ENCODE measurements at places on chromosomes 12 and 14. TPM values are rescaled to one million over a fixed set of nuclear protein-coding genes. Genes with fewer than 3 reads are reported as not detected.
A peak's percentile ranks its signal among the peaks of the same experiment; 100 is the strongest.

DNA sequence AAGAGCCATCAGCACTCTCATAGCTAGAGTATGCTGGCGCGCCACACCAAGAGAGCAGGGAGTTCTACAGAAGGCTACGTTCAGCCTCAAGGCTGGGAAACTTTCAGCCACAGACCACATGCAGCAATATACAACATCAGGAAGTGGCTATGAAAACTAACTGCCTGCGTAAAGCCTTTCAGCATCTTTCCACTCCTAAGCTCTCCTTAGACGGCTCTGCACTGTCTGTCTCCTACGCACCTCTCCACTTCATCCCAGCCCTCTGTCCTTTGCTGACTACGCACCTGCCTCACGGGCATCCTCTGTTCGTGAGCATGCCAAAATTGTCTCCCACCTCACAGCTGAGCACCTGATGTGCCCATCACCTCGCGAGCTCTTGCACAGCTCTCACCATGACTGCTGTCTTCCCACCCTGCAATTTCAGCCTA, 9.7 kb downstream of the MPHOSPH9 start:
- DNase-seq = no peak

DNA sequence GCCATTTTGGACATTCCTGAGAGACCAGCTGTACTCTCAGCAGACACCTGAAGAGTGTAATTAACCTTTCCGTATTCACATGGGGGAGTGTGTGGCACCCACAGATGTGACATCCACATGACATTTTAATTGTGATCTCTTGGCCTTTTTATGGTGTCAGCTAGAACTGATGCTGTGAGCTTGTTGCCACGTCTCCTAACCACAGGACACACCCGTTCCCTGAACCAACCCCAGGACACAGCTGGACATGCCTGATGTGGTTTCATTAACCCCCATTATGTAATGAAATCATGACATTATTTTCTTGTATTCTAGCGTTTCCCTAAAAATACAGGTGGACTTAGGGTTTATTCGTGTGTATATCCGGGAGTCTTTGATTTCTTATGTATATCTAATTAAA, 1036.1 kb downstream of the TMEM121 start:
- no peak for DNase-seq

Gene LLPH
- 18.9 TPM for total RNA-seq

- no peak for DNase-seq
Measured at GRCh38 chr14:58563978-58564377, 73.8 kb upstream of the DACT1 start.

- DNase-seq = no peak
Measured at GRCh38 chr14:59301354-59301753, 112.9 kb downstream of the DAAM1 start.

Gene GXYLT1
- total RNA-seq = 8.5 TPM

Gene GARIN6
- total RNA-seq = not detected

DNA sequence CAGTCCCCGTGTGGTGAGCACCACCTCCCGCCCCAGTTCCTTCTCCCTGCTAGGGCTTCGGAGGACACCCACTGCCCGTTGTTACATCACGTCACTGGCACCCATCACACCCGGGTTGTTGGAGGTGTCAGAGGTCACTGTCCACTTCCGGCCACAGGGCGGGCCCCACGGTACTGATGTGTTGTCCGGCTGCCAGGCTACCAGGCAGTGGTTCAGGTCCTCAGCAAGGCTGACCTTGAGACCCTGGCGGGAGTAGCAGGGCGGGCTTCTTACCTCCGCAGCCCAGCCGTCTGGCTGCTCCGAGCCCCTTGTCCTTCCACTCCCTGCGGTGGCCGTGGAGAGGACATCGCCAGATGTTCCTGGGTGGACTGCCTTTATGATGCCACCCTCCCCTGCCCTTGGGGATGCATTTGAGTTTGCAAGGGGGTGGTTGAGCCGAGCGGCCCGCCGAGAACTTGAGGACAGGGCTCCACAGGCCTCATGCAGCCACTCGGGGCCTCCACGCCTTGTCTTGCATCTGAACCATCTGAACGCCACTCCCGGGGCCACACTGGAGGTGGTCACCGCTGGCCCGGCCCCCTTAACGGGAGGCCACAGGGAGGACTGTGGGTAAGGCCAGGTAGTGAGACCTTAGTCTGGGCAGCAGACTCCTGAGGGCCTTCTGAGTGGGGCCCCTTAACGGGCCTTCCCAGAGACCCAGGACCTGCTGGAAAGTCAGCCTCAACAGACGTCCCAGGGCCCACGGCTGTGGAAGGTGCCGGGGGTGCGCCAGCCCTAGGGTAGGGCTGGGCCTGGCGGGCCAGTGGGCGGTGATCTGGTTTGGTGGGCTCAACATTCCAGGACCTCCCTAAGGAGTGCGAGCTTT, 27.1 kb upstream of the PLD4 start:
- peak; percentile 28 for DNase-seq

DNA sequence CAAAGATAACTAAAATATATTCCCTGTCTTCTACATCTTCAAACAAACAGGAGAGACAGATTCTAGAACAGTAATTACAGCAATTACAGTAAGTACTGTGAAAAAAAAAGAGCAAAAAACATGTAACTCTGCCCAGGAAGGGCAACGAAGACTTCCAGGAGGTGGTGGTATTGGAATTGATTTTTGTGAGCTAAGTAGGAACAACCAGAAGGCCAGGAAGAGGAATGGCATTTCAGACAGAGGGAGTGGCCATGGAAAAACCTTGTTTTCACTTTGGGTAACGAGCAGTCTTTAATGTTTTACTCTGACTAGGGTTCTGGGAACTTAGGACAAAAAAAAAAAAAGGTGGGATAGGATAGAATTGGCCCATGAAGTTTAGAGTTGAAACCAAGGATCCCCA, 196.3 kb upstream of the PLEKHG7 start:
- no peak for DNase-seq

GRCh38 chr12:121562488-121562887, 18.3 kb downstream of the KDM2B start:
- DNase-seq = no peak

Data from left colon (tissue), 2 donors.